ENCODE measurements at places on chromosomes 7 and 10. TPM values are rescaled to one million over a fixed set of nuclear protein-coding genes. Genes with fewer than 3 reads are reported as not detected.

The CHAT gene
- total RNA-seq = 0.63 TPM

The CYP3A4 gene
- not detected for total RNA-seq

The STEAP2 gene
- total RNA-seq = 2.8 TPM

The AKR1C3 gene
- 4.7 TPM for total RNA-seq

The AASS gene
- total RNA-seq = 32.9 TPM

The NEUROG3 gene
- total RNA-seq = not detected

The CRYGN gene
- total RNA-seq = not detected

The MMD2 gene
- 2.2 TPM for total RNA-seq

The TAS2R4 gene
- total RNA-seq = 16.6 TPM

The PRSS2 gene
- total RNA-seq = not detected

All from parietal lobe (tissue), 2 donors.